ENCODE measurements at places on chromosomes 7 and 10. TPM values are rescaled to one million over a fixed set of nuclear protein-coding genes. Genes with fewer than 3 reads are reported as not detected.

SPDYE1 gene
- not detected for total RNA-seq

LIPK gene
- total RNA-seq = not detected

CYP3A4 gene
- total RNA-seq = not detected

NXPH1 gene
- total RNA-seq = 0.37 TPM

TMEM236 gene
- total RNA-seq = 0.03 TPM

PNLIPRP1 gene
- not detected for total RNA-seq

SPDYE9 gene
- total RNA-seq = not detected

ZNF365 gene
- not detected for total RNA-seq

BTBD16 gene
- total RNA-seq = 0.42 TPM

ITPRID1 gene
- total RNA-seq = 0.18 TPM

SPOCK2 gene
- total RNA-seq = 1.3 TPM

ITIH5 gene
- 0.67 TPM for total RNA-seq

CFAP70 gene
- 0.45 TPM for total RNA-seq

OR13A1 gene
- total RNA-seq = not detected

COL26A1 gene
- total RNA-seq = 70.3 TPM

OGA gene
- 96.7 TPM for total RNA-seq

BCAP29 gene
- total RNA-seq = 31.0 TPM

RARRES2 gene
- 223 TPM for total RNA-seq

UPP1 gene
- total RNA-seq = 46.1 TPM

CCDC172 gene
- 1.0 TPM for total RNA-seq

ZNF727 gene
- not detected for total RNA-seq

MRC1 gene
- total RNA-seq = 0.17 TPM

SPDYE5 gene
- not detected for total RNA-seq
